ENCODE measurements at places on chromosomes 6 and 20. TPM values are rescaled to one million over a fixed set of nuclear protein-coding genes. Genes with fewer than 3 reads are reported as not detected.

NOTCH4 gene
- total RNA-seq = 2.6 TPM

CAGE1 gene
- not detected for total RNA-seq

- no peak for DNase-seq
These were observed 332.9 kb upstream of the PRDM1 start for GRCh38 chr6:105753207-105753606.

GRCh38 chr20:4026093-4026601, 10.8 kb upstream of the RNF24 start:
- no peak for DNase-seq

DNA sequence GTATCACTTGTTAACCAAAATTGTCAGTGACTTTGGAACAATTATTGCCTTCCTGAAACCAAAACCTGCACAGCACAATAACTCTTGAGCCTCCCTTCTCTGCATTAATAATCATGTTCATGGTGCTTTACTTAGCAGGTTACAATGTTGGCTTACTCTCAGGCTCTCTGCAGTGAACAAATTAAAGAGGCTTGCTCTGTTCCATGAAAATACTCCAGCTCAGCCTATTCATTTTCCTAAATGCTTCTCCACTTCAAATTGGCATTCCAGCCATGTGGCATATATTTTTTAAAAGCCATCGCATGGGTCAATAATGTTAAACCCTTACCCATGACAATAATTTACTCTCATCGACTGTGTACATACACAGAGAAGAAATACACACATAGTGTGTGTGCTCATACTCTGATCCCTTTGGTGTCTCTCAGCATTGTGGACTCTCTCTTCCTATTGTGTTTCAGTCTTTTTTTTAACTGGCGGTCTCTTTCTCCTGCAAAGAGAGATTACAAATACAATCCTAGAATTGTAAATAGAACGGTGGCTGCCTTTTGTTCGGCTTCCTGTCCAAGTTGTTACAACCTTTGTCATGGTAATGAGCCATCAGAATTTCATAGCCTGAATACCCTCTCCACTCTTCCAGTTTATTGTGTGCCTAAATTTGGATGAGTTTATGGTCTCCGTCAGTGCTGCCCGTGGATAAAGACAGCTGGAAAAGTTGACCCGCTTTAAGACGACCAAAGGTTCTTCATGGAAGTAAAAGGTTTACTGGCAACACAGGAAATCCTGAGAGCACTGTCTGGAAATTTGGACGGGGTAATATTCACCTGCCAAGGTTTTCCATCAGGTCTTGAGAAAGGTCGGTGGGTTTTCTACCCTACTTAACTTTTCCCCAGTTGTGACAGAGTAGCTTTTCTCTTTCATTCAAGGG, 263.6 kb downstream of the CD83 start:
- DNase-seq = no peak

DNA sequence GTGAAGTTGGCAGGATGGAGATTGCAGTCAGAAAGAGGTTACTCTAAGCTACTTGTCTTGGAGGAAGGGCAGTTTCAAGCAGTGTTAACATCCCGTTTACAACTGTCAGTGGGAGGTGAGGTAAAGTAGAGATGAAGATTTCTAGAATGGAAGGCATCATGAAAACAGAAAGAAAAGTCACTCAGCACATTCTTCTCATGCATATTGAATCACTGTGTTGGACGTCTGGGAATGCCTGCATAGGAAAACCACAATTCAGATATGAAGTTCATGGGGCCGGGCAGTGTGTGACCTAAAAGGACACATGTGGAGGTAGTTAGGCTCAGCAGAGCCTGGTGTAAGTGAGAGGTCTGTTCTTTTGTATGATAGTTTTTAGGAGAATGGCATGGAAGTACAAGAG, 73.5 kb upstream of the LAMP5 start:
- DNase-seq = no peak

GRCh38 chr6:10583509-10583901, 62.4 kb downstream of the GCNT2 start:
- DNase-seq = no peak

DNA sequence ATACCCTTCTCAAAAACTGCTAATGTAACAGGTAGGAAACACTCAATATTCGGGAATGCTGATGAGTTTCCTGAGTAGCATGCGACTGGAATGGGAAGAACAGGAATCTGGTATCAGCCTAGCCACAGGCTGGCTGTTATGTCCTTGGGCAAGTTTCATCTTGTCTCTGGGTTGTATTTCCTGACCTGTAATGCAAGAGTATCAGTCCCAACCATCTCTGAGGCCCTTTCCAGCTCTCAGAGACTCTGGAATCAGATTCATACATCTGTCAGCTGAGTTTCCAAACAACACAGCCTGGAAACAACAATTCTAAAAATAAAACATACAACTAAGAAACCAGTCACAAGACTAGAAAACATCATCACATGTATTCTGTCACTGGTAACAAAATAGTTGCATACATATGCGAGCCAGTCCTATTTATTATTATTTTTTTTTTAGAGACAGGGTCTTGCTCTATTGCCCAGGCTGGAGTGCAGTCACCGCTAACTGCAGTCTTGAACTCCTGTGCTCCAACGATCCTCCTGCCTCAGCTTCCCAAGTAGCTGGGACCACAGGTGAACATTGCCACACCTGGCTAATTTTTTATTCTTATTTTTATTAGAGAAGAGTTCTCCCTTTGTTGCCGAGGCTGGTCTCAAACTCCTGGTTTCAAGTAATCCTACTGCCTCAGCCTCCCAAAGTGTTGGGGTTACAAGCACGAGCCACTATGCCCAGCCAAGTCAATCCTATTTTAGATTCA, 16.7 kb upstream of the TFAP2A start:
- no peak for DNase-seq

DNA sequence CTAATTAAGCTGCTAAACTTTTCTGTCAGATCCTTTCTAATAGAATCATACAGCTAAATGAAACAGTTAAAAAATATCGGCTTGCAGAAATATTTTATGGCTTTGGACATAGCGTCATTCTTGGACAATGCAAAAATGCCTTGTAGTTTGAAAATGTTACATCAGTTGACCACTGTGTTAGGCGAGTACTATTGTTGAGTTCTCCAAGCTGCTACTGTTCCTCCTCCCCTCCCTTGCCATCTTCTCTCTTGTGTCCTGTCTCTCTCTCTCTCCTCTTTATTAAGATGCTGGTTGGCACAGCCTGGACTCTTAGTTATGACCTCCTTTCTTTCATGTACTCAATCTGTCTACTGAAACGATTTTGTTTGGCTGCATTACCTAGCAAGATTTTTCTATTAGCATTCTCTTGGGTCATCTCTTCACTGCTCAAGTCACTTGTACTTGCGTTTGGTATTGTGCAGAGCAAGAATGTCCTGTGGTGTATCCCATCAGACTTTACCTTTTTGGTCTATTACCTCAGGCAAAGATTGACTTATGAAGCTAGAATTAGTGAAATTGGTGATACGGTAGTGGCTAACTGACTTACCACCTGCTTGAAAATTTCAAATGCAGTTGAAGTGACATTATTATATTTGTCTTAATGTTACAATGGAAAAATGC, 127.9 kb downstream of the FARS2 start:
- DNase-seq = no peak

DNA sequence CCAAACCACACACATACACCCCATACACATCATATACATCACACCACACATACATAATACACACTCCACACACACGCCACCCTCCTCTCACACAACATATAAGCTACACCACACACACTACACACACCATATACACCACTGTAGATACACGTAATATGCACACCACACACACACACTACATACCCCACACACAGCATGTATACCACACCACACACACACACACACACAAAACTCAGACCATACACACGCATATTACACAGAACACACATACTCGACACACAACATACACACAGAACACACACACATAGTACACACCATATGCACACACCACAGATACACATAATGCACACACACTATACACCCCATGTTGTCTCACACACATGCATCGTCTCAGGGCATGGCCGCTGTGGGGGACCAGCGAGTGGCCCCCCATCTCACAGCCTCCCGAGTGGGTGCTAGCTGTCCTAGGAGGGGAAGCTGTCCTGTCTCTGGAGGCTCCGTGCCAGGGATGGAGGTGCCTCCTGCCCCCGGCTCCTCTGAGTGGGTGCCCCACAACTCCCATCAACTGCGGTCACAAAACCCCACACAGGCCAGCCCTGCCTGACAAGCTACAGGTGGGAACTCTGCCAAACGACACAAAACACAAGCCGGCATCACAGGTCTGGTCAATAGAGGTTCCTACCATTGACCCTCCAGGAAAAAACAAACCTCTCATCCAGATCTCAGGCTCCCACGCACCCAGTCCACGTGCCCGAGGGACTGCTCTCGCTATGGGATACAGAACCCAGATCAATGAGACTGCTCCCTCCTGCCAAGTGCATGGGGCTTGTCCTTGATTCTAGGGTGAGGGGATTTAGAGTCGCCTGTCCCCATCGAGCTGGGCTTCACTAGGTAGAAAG, 49.1 kb downstream of the DACT2 start:
- DNase-seq = peak; percentile 51

- no peak for DNase-seq
These were observed 29.9 kb downstream of the HIVEP2 start for GRCh38 chr6:142914937-142915697.
